ENCODE measurements at places on chromosomes 6 and 20.

- DNase-seq, result no peak
These were observed 147.9 kb downstream of the GMDS start for GRCh38 chr6:2097464-2097863.

DNA sequence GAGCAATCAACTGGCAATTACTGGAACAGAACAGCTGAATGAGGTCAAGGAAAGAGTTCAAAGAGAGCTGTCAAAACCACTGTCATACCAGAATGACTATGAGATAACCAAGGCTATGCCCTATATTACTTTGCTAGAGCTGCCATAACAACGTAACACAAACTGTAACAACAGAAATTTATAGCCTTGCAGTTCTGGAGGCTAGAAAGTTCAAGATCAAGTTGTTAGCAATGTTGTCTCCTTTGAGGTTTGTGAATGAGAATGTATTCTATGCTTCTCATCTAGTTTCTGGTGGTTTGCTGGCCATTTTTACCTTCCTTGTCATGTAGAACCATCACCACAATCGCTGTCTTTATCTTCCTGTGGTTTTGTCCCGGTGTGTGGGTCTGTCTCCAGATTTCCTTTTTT lies 1323.0 kb upstream of the GJE1 start:
- DNase-seq, result no peak

- no peak for DNase-seq
These were observed 68.6 kb upstream of the FBXL4 start for GRCh38 chr6:99016355-99016754.

DNA sequence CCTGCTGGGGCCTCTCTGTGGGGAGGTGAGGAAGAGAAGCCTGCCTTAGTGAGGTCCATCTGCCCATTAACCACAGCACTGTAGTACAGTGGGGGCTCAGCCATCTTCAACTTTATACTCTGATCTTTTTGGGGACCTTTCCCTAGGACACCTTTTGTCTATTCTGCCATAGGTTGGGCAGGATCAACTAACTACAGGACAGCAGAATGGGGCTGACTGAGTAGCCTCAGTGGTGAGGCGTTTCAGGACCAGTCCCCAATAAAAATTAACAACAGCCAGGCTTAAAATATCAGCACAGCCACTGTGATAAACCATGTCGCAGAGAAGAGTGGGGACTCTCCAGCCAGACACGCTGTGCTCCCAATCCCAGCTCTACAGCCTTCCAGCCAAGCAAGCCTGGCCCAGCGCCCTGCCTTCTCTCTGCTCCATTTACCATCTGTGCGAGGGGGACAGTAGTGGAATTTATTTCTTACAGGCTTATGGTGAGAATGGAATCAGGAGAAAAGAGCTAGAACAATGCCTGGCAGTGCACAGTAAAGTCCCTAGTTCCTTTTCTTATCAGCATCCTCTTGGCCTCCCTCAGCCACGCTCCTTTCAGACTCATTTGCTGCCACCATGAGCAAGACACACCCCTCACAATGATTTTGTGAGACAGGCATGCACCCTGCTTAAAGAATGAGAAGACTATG lies 75.5 kb downstream of the SLC22A23 start:
- DNase-seq, result no peak

DNA sequence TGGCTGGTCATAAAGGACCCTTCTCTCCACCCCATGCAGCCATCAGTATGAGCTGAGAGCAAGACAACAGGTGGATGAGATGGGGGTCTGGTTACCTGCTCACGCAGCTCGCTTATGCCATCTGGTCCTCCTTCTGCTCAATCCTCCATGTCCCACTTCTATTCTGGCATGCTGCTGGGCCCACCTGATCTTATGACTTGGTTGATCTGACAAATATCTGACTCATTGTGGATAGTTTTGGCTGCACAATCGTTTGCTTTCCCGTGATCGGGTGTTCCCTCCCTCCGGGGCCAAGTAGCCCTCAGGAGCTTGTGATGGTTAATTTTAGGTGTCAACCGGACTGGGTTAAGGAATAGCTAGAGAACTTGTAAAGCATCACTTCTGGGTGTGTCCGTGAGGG lies 26.6 kb upstream of the ELMO2 start:
- no peak for DNase-seq

- DNase-seq, result no peak
These were observed 59.4 kb downstream of the RPRD1B start for GRCh38 chr20:38092915-38093314.

- no peak for DNase-seq
These were observed 248.1 kb downstream of the TAF4 start for GRCh38 chr20:61817575-61817974.

DNA sequence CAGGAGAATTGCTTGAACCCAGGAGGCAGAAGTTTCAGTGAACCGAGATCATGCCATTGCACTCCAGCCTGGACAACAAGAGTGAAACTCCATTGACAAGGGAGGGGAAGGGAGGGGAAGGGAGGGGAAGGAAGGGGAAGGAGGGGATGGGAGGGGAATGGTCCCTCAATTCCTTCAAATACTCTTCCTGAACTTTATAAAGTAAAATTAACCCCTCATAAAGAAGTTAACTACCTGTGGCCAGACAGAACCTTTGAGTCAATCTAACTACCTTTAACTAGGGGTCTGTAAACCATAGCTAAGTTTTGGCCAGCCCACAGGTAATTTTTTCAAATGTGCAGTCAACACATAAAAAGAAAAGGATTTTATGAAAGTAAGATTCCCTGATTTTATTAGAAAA lies 131.0 kb downstream of the ZMYND8 start:
- no peak for DNase-seq

DNA sequence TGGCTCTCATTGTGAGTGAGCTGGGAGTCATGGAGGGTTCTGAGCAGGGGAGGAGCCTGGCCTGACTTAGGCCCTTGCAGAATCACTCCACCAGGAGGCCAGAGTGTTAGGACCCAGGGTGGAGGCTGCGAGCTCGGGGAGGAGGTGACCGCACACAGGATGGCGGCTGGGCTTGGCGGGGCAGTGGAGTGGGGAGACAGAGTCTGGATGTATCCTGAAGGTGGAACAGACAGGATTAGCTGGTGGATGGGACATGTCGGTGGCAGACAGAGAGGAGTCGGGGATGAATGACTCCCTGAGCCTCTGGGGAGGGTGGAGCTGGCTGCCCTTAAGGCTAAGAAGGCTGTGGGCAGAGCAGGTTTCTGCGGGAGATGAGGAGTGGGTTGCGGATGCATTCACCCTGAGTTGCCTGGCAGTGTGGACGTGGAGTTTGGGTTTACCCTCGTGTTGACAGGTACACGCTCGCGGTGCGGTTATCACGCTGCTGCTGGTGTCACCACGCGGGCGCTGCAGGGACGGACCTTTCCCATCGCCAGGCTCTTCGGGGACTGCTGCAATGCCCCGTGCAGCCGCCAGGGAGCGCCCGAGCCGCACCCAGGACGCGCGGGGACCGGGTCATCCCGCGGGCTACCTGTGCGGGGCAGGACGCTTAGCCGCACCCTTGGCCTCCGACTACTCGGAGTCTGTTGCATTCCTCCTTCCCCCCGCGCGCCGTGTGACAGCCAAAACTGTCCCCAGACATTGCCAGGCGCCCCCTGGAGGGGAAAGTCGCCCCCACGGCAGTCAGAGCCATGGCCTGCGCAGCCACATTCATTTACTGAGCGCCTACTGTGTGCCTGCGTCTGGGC lies 43.0 kb upstream of the PTGIS start:
- DNase-seq, result peak; percentile 63

DNA sequence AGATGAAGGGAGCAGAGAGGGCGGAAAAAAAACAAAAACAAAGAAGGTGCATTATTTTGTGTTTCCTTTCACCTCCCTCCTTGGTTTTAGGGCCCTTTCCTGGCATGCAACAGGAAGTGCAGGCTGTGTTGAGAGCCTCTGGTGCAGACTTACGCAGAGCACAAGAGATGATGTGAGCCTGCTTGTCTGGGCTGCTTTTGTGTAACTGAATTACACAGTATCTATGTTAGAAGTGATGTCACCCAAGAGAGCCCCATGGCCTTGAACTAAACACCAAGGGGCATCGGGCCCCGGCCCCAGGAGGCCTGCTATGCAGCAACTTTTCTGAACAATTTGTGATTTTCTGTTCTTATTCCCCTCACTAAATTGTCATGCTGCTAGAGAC lies 25.5 kb downstream of the GNAS start:
- DNase-seq, result no peak

DNA sequence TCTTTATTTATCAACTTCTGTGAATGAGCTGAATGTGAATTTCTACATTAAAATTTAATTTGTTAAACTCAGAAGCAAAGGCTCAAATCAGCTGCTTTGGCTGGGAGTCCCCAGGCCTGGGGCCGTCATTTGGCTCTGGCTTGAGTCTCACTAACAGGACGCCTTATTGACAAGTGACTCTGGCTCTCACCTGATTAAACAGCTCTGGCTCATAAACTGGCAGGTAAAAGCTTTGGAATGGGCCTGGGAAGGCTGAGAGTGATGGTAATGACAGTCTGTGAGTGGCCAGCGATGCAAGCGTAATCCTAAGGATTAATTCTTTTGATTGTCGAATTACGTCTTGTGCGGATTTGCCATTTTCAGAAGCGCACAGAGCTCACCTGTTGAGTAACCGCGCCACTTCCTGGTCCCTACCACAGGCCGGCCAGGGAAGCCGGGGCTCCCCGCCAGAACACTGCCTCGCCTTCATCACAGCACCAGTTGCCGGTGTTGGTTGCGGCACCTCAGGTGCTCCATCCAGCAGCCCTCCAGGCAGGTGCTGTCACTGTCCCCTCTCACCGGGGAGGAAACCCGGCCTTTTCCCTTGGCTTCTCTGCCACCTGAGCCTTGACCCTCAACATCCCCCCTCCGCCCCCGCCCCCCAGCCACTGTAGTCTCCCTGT lies 110.7 kb downstream of the ZDHHC14 start:
- no peak for DNase-seq

- peak; percentile 16 for DNase-seq
These were observed 11.2 kb downstream of the GNAS-AS1 start for GRCh38 chr20:58839474-58839874.

DNA sequence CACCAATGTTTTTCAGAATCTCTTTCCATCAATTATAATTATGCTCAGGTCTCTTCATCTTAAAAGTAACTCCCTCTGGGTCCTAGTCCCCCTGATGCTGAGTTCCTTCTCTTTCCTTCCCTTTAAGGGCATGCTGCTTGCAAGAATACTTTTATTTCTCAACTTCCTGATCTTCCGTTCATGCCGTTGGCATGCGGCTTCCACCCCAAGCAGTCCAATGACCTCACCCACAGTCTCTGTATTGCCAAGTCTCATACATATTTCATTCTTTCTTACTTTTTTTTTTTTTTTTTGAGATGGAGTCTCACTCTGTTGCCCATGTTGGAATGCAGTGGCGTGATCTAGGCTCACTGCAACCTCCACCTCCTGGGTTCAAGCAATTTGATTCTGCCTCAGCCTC lies 83.5 kb downstream of the NDUFAF5 start:
- no peak for DNase-seq

DNA sequence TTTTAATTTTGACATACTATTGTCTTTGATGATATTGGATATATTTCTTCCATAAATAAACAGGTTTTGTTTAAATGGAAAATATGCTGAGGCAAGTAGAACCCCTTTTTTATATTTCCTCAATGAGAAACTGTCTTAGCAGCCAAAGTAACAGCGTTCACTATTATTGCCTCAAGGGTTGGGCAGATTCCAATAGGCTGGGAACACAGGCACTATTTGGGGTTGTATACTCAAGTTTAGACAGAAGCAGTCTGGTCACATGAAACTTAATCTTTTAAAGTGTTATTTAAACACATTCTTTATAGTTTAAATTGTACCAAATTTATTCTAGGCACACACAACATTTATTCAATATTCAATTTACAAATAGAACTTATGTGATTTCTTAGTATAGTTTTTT lies 520.2 kb downstream of the EYS start:
- no peak for DNase-seq

GRCh38 chr20:63102721-63103375 lies 96.1 kb upstream of the BHLHE23 start:
- peak; percentile 58 for DNase-seq

DNA sequence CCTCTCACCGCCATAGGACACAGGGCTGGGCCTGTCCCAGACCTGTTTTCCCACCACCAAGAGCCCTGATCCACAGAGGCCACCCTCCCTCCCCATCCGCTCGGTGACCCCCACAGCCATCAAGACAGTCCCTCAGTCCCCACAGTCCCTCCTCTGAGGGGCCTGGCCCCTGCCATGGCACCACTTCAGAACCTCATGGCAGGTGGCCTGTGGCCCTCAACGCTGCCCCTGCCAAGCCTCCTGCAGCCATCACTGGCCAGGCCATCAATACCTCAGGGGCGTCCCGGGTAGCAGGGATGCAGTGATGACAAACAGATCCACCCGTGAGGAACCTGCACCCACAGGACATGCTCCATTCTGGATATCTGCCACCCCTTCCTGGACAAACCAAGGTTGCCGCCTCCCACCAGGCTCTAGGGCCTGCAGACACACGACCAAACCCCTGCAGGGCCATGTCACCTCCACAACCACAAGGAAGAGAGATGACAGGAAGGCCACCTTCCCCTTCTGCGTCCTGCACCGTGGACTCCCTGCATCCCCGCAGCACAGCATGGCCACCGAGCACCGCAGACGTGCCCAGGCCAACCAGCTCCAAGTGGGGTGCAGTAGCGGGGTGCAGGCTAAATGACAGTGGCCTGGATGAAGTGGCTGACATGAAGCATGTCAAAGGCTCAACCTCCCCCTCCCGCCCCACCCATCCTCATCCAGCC lies 14.0 kb downstream of the TAF4 start:
- no peak for DNase-seq

DNA sequence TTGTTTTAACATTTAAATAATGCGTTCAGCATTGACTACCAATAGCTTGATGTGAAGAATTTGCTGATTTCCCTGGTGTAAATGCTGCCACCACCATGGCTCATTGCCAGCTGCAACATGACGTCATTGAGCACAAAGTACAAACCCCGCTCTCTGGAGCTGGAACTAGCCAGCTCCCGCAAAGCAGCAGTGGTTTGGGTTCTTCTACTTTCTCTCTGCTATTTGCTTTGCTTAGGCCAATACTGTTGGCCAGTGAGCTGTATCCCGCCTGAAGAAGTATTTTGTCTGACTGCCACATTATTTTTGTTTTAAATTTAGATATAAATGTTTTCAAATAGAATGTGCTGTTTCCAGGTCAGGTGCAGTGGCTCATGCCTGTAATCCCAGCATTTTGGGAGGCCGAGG lies 47.4 kb upstream of the KIF13A start:
- DNase-seq, result no peak

DNA sequence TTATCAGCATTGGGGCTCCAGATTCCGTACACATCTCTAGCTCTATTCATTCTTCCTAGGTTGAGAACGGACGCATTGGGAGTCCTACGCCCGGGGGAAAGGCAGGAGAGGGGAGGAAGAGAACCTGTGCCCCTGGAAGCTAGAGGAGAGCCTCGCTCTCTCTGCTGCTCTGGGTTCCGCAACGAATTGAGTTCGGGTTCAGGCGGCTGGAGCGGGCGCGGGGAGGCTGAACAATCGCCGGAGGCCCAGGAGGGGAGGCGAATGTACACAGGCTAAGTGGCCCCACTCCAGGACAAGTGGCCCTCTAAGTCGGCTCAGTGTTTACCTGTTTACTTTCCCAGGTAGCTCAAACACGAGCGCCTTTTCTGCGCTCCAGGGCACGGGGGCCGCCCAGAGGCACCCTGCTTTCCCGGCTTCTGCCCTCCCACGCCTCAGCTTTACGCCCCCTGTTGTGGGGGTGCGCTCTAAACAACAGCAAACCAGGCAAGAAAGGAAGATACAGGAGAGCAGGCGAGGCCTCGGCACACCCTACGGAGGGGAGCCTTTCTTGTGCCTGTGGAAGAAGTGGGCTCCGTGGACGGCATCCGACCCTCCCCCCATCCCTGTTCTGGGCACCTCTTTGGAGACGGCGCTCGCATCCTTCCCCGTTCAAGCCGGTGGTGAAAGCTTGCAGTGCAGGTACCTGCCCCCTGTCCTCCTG lies 4.6 kb upstream of the NKX2-2 start:
- DNase-seq, result no peak
